Fibroblast of lung (primary cell): ENCODE measurements at places on chromosomes 6 and 20. TPM values are rescaled to one million over a fixed set of nuclear protein-coding genes. Genes with fewer than 3 reads are reported as not detected.

Gene SMIM13
- total RNA-seq, result 6.7 and 7.4 TPM in 2 replicates

Gene SLC24A3
- total RNA-seq, result 1.8 and 4.9 TPM in 2 replicates

Gene MCHR2
- total RNA-seq, result not detected in 2 replicates

Gene TRDN
- not detected in 2 replicates for total RNA-seq

Gene FOXC1
- total RNA-seq, result 0.66 and 0.77 TPM in 2 replicates
